Endothelial cell (in vitro differentiated cells): ENCODE measurements at places on chromosomes 13 and 19.

DNA sequence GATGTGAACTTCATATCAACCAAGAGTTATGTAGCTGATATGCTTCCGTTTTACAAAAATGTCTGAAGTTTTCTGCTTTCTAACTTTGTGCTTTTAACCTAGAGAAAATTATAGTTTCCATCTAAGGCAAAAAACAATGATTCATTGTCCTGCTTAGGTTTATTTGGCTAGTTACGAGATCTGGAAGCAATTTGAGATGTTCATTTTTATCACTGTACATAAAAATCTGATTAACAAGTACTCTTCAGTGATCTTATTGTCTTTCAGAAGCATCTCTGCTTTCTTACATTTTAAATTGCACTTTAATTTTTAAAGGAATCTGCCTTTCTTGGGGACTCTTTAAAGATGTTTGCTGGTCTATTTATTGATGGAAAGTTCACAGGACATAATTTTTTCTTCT lies 188.1 kb downstream of the RFC3 start:
- no peak for DNase-seq

- no peak for DNase-seq
Observed at GRCh38 chr19:54888239-54888638, 14.2 kb downstream of the FCAR start.

DNA sequence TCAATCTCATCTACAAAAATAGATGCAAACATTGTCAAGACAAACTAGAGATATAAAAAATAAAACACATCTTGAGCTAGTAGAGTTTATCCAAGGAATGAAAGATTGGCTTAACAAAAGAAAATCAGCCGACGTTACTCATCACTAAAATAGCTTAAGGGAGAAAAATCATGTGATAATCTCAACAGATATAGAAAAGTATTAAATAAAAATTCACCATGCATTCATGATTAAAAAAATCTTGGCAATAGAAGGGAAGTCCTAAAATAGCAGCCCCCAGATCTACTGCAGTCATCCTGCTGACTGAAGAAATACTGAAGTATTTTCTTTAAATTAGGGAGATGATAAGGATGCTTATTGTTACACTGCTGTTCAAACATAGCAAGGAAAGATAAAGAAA lies 12.6 kb upstream of the DCLK1 start:
- DNase-seq, result no peak

DNA sequence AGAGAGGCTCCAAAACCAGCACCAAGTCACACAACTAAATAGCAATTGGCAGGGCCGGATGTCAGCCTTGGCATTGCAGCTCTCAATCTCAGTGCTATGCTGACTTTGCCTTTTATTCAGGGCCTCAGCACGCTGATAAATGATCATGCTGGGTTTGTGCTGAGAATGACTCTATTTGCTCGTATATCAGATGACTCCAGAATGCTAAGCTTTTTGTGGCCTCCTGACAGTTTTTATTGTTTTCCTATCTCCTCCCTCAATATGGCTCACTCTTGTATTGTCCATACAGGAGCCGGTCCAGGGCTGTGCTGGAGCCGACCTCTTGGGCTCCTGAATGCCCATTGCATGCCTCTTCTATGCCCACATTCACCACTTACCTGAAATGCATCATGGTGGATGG lies 211.0 kb downstream of the EFNB2 start:
- no peak for DNase-seq

DNA sequence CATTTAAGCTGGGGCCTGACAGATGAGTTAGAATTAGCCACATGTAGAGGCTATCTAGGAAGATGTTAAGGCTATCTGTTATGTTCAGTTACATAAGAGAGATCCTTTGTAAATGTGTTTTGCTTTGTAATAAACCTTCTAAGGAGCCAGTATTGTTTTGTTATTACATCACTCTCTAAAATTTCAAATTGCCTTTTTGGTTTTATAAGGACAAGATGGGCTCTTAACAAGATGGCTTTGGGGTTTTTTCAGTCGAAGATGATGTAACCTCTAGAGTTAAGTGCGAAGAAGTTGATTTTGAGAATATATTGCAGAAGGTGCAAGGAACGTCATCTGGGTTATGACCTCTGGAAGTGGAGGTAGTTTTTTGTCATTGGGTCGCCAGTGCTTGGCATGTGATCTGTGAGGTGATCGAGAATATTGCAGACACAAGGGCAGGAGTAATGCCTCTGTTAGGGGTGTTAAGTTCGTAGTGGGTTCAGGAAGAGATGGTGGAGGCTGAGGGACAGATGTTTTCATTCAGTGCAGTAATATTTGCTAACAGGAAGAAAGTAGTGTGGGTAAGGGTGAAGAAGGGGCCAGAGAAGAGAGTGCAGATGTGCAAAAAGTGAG lies 12.7 kb downstream of the LSM14A start:
- DNase-seq, result no peak

DNA sequence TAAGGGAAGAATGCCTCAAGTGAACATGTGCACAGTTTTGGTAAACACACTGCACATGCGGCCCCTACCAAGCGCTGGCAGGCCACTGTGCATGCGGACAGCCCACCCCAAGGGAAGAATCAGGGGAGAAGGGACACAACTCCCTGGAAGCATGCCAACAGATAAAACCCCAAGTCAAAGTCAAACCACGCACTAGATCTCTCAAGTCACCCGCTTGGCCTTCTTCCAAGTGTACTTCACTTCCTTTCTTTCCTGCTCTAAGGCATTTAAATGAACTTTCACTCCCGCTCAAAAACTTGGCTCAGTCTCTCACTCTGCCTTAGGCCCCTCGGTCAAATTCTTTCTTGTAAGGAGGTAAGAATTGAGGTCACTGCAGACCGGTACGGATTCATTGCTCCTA lies 4.6 kb upstream of the RFXAP start:
- no peak for DNase-seq

DNA sequence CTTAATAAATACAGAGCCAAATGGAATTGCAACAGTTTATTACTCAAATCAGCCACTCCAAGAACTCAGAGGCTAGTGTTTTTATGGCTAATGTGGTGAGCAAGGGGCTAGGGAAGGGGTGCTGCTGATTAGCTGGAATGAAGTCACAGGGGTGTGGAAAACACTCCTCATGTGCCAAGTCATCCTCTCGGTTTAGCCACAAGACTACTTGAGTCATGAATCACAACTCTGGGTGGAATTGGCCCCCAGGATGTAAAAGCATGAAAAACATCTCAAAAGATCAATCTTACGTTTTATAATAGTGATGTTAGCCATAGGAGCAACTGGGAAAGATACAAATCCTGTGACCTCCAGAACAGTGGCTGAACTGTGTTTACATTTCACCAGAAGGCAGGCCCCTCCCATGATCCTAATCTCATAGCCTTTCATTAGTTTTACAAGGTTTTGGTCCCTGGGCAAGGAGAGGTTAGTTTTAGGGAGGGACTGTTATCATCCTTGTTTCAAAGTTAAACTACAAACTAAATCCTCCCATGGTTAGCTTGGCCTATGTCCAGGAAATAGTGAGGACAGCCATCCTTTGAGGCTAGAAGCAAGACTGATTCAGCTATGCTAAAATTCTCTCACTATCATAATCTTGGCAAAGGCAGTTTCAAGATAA lies 2020.1 kb upstream of the PCDH20 start:
- no peak for DNase-seq

- DNase-seq, result no peak
Observed at GRCh38 chr19:41850381-41850780, 5.5 kb downstream of the DMRTC2 start.

- no peak for DNase-seq
Observed at GRCh38 chr19:1262623-1263123, 6.5 kb upstream of the CIRBP start.

GRCh38 chr19:2478756-2479555 lies 3.0 kb downstream of the GADD45B start:
- DNase-seq, result no peak

DNA sequence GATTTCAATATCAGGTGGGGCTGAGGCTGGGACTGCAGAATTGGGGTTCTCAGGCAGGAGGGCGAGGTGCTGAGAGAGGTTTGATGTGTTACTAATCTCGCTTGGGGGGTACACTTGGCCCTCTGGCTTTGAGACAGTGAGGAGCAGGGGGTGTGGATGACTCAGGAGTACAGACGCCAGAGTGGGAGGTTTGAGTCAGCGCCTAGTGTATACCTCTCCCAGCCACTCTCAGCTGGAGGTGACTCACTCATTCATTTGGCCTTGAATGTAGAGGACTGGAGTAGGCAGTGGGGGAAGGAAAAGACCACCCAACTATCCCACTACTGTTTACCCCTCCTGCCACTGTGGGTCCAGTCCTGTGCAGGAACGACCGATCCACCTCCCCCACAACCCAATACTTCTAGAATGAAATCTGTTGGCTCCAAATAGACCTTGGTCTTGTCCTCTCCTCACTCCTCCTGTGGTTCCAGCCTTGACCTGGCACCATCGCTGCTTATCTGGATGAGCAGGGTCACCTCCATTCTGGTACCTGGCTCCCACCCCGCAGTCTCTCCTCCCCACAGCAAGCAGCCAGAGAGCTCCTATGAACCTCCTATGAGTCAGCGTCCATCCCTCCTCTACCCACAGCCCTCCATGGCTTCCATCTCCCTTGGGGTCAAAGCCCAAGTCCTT lies 20.1 kb upstream of the ZNRF4 start:
- no peak for DNase-seq

- DNase-seq, result peak; percentile 16
Observed at GRCh38 chr13:70960841-70961443, 852.7 kb upstream of the KLHL1 start.

GRCh38 chr13:100542826-100543156 lies 45.8 kb downstream of the GGACT start:
- DNase-seq, result no peak

DNA sequence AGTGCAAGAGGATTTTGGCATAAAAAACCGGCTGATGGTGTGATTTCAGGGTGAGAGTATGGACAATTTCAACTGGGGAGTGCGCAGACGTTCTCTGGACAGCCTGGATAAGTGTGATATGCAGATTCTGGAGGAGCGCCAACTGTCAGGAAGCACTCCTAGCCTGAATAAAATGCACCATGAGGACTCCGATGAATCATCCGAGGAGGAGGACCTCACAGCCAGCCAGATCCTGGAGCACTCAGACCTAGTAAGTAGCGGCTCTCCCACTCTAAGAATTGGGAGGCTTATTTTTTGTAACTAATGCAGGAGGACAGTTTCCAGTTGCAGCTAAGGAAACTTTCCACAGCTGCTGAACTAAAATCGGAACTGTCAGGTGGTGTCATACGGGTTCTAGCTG lies 53.6 kb downstream of the ZAR1L start:
- no peak for DNase-seq

DNA sequence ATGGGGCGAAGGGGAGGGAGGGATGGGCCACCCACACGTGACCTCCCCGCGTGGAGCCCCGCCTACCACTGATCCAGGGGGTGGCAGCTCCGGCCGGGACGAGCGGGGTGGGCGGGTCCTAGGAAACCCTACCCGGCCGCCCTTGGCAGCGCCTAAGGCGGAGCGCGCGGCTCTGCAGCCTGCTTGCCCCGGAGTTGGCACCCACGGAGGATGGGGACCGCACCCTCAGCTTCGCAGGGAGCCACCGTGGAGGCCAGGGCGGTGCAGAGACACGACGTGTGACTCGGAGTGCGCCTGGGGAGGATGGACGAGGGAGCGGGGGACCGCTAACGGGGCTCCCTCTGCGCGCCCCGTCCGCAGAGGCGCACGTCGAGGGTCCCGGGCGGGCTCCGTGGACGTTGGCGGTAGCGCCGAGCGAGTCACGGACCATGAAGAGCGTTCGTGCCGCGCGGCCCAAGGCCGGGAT lies at the start of gene RGS9BP:
Gene RGS9BP, plus strand, starts transcription at position 129 of the 466 bp plus-strand sequence. CDS start 416 bp downstream, outside the sequence.
- DNase-seq, result peak; percentile 57

DNA sequence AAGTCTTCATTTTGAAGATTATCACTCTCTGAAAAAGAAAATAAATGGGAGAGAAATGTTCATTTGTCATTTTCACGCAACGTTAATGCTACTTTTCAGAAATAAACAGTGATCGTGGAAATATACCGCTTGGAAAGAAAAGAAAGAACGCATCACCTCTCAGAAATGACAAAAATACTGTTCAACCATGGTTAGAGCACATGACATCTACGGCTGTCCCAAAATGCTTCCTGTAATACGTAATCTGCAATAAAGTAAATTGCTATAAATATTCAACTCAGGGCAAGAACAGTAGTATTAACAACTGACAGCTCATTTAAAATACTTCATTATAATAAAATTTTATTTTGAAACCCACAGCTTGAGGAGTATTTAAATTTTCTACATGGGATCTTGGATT lies 15.2 kb downstream of the LATS2 start:
- no peak for DNase-seq

GRCh38 chr13:110815471-110816204 lies 99.2 kb downstream of the ANKRD10 start:
- no peak for DNase-seq

DNA sequence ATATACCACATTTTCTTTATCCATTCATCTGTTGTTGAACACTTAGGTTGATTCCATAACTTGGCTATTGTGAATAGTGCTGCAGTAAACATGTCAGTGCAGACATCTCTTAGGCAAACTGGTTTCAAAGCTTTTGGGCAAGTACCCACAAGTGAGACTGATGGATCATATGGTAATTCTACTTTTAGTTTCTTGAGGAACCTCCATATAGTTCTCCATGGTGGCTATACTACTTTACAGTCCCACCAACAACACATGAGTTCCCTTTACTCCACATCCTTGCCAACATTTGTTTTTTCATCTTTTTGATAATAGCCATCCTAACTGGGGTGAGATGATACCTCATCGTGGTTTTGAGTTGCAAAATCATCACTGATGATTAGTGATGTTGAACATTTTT lies 8.5 kb downstream of the CYSLTR2 start:
- DNase-seq, result no peak

DNA sequence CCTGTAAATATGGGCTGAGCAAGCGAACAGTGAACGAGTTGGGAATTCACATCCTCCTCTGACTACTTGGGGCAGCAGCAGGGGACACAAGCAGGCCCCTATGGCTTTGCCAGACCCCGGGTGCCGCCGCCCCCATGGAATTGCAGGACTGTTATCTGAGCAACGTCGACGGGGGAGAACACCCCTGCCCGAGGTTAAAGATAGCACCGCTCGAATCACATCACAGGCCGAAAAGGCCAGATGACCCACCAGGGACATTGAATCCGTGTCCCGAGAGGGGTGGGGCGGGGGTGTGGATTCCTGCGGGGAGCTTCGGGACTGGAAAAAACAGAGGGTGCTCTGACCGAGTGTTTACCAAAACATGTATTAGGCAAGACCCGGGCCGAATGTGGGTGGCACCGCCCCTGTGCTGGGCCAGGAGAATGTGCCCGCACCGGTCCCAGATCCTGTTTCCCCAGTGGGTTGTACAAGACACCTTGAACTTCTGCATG lies 9.1 kb downstream of the FEM1A start:
- no peak for DNase-seq

DNA sequence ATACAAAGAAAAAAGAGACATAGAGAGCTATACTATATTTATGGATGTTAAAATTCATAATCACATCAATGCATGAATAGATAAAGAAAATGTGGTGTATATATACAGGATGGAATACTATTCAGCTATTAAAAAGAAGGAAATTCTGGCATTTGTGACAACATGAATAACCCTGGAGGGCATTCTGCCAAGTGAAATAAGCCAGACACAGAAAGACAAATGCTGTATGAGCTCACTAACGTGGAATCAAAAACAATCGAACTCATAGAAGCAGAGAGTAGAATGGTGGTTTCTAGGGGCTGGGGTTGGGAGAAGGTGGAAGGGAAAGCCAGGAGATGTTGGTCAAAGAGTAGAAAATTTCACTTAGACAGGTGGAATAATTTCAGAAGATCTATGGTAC lies 24.0 kb downstream of the UTP14C start:
- no peak for DNase-seq

- DNase-seq, result no peak
Observed at GRCh38 chr13:63337921-63338320, 1922.3 kb upstream of the PCDH20 start.
